ENCODE measurements at places on chromosomes 1 and 21. TPM values are rescaled to one million over a fixed set of nuclear protein-coding genes. Genes with fewer than 3 reads are reported as not detected.
A peak's percentile ranks its signal among the peaks of the same experiment; 100 is the strongest.

Gene TGFB2
- total RNA-seq, result 27.9 TPM

DNA sequence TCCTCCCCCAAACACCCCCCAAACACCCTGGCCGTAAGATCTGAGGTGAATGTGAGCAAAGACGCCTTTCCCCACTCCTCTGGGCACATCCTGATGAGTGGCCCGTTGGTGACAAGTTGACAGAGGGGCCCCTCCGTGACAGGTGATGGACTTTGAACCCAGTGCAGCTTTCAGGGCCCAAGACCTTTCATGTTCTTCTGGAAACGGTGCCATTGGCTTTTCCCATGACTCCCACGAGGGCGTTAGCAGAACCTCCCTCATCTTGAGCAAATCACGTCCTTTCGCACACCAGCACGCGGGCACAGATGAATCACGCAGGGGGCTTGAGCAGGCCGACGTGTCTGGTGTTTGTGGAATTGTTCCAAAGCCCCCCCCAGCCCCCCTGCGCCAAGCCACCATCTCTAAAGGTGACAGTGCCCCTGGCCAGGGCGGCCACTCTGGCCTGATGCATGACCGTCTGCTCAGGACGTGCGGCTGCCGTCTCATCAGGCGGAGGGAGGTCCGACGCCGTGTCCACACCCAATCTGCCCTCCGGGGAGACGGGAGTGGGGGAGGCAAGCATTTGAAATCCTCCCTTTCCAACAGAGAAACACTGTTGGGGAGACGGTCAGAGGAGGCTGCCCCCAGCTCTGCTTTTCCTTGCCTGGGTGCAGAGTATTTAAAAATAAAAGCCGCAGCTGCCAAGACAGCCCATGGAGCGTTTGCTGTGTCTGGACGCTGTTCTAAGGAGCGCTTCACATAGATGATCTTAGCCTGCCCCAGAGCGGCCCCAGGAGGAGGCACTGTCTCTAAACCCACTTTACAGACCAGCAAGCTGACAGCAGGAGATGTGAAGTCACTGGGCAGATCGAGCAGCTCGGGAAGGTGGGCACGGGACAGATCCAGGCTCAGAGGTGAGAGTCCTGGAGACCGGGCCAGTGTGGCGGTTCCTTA lies 98.3 kb upstream of the ARHGEF16 start:
- no peaks in the 10 kb centered on the region for H3K27me3 ChIP-seq
- H3K36me3 ChIP-seq, result peaks cover 4% of the 10 kb centered on the region
- peaks cover 45% of the 10 kb centered on the region for H3K4me1 ChIP-seq
- DNase-seq, result no peak
- peak overlapping the region; percentile 45 for H3K27ac ChIP-seq

DNA sequence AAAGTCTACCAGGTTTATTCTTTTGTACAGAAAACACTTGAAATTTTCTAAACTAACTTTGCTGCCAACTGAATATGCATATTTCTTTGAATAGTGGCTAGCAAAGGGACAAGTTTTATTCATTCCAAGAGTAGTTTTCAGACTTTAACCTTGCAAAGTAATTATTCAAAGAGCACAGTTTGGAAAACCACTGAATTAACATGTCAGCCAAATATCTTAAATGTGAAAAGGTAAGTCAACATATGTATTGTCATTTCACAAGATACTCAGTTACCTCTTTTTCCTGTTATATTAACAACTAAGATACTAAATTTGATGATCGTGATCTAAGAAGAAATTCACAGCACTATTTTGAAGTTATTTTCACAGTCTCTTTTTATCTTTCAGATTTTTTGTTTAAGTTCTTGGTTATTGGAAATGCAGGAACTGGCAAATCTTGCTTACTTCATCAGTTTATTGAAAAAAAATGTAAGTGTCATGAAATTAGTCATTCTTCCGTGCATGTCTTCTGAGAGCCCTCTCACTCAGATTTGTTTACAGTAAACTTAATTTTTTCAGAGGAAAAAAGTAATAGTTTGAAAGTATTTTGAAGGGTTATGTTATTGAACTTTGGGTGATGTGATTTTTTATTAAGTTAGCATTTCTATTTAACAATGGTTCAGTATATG lies 15.3 kb downstream of the RAB4A start:
- no peak overlapping the region for H3K27ac ChIP-seq
- H3K4me1 ChIP-seq, result peaks cover 14% of the 10 kb centered on the region
- H3K4me3 ChIP-seq, result no peak overlapping the region
- H3K27me3 ChIP-seq, result no peaks in the 10 kb centered on the region
- no peak for DNase-seq

- DNase-seq, result no peak
- H3K27me3 ChIP-seq, result no peaks in the 10 kb centered on the region
- no peak overlapping the region for H3K4me3 ChIP-seq
- H3K27ac ChIP-seq, result no peak overlapping the region
Observed at GRCh38 chr1:70061231-70061630, 144.1 kb downstream of the LRRC40 start.

DNA sequence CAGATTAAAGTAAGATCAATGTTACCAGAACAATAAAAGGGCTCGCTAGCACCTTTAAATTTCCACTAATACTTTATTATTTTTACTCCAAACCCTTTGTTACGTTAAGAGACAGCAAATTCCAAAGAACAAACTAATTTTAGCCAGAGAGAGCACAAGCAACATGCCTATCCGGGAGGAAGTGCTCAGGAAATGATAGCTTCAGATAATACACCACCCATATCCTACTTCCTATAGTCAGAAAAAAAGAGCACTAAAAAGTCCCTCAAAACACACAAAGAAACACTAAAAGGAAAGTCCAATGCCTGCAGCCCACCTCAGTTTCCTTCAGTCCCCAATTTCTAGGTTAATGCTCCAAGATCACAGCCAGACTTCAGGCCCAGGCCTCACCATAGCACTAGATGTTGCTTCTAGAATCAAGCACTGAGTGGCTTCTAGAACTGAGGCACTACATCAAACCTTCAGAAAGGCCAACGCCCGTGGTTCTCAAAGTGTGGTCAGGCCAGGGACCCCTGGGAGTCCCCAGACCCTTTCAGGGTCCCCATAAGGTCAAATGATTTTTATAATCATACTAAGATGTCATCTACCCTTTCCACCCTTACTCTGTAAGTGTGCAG lies 142.6 kb downstream of the PSMG1 start:
- peaks cover under 1% of the 10 kb centered on the region for H3K27me3 ChIP-seq
- peaks cover 28% of the 10 kb centered on the region for H3K4me1 ChIP-seq
- no peak for DNase-seq
- H3K27ac ChIP-seq, result no peak overlapping the region
- no peak overlapping the region for H3K4me3 ChIP-seq

DNA sequence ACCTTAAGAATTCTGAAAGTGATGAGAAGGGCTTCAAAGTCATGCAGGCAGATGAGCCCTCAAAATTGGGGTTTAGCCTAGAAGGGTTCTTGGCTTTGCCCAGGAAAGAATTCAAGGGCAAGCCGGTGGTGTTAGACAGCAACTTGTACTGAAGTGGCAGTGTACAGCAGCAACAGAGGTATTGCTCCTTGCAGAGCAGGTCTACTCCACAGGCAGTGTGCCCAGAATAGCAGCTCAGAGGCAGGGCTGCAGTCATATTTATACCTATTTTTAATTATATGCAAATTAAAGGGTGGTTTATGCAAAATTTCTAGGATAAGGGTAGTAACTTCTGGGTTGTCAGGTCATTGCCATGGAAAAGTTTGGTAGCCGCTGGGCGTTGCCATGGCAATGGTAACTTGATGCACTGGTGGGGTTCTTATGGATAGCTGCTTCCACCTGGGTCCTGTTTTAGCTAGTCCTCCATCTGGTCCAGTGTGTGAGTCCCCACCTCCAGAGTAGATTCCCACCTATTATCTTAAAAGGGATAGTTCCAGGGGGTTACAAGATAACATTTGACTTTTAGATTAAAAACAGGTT lies 57.9 kb upstream of the CR2 start:
- no peak overlapping the region for H3K4me3 ChIP-seq
- no peaks in the 10 kb centered on the region for H3K36me3 ChIP-seq
- H3K27me3 ChIP-seq, result peaks cover 3% of the 10 kb centered on the region
- DNase-seq, result no peak

DNA sequence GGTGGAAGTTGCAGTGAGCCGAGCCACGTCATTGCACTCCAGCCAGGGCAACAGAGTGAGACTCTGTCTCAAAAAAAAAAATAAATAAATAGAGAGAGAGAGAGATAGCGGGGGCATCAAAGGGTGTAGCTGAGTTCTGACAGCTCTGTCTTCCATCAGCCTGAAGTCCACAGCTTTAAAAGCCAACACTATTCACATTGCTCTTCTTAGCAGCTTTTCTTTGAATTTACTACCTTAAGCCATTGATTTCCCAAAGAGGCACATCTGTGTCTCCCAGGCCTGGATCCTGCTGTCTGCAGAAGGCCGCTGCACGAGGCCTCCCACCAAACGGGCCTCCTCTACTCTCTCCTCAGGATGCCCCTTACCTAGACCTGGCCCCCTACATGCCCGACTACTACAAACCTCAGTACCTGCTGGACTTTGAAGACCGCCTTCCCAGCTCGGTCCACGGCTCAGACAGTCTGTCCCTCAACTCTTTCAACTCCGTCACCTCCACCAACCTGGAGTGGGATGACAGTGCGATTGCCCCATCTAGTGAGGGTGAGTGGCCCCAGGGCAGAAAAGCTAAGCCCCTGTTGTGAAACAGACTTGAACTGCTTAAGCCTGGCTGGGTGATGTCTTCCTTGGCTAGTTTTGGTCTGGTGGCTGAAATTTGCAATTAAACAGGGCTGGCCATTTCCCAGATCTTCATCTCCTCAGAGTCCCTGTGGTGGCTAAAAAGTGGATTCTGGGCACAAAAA lies 16.5 kb upstream of the SLC25A34 start:
- H3K27ac ChIP-seq, result no peak overlapping the region
- H3K36me3 ChIP-seq, result peaks cover 8% of the 10 kb centered on the region
- DNase-seq, result no peak
- H3K27me3 ChIP-seq, result no peaks in the 10 kb centered on the region
- no peaks in the 10 kb centered on the region for H3K4me1 ChIP-seq
- H3K4me3 ChIP-seq, result no peak overlapping the region

GRCh38 chr1:64882574-64883255 lies 83.6 kb downstream of the JAK1 start:
- H3K4me1 ChIP-seq, result peaks cover 4% of the 10 kb centered on the region
- H3K27ac ChIP-seq, result no peak overlapping the region
- H3K36me3 ChIP-seq, result peaks cover 2% of the 10 kb centered on the region
- DNase-seq, result no peak
- no peak overlapping the region for H3K4me3 ChIP-seq

Gene FMOD
- total RNA-seq, result 2.5 TPM

DNA sequence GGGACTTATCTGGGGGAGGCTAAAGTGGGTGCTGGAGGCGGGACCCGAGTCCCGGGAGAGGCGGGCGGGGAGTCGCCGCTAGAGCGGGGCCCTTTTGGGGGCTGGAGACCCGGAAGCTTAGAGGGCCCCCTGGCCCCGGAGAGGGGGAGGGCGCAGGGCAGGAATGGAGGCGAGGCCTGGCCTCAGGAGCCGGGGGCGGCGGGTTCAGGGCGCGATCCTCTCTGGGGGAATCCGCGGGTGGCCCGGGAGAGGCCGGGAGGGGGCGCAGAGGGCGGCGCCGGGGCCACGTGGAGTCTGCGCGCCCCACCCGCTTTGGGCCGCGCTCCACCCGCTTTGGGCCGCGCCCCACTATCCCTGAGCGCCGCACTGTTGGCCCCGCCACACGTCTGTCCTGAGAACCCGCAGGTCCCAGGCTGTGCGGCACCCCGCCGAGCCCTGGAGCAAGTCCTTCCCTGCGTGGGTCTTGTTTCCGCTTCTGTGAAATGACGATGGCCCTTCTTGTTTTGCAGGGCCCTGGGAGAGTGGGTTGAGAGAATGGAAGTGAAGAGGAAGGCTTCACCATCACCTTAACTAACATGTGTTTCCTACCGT lies 84.4 kb downstream of the NKAIN1 start:
- DNase-seq, result peak; percentile 57
- H3K36me3 ChIP-seq, result no peaks in the 10 kb centered on the region
- peak overlapping the region; percentile 85 for H3K27ac ChIP-seq
- H3K4me3 ChIP-seq, result peak overlapping the region; percentile 84
- H3K27me3 ChIP-seq, result no peaks in the 10 kb centered on the region

Gene LENEP
- 0.84 TPM for total RNA-seq

Gene RCSD1
- 0.22 TPM for total RNA-seq

GRCh38 chr1:92768296-92768695 lies 16.6 kb downstream of the EVI5 start:
- H3K27me3 ChIP-seq, result no peaks in the 10 kb centered on the region
- H3K4me1 ChIP-seq, result peaks cover 2% of the 10 kb centered on the region
- no peak overlapping the region for H3K4me3 ChIP-seq
- no peak overlapping the region for H3K27ac ChIP-seq
- H3K36me3 ChIP-seq, result peaks cover 8% of the 10 kb centered on the region
- DNase-seq, result no peak

DNA sequence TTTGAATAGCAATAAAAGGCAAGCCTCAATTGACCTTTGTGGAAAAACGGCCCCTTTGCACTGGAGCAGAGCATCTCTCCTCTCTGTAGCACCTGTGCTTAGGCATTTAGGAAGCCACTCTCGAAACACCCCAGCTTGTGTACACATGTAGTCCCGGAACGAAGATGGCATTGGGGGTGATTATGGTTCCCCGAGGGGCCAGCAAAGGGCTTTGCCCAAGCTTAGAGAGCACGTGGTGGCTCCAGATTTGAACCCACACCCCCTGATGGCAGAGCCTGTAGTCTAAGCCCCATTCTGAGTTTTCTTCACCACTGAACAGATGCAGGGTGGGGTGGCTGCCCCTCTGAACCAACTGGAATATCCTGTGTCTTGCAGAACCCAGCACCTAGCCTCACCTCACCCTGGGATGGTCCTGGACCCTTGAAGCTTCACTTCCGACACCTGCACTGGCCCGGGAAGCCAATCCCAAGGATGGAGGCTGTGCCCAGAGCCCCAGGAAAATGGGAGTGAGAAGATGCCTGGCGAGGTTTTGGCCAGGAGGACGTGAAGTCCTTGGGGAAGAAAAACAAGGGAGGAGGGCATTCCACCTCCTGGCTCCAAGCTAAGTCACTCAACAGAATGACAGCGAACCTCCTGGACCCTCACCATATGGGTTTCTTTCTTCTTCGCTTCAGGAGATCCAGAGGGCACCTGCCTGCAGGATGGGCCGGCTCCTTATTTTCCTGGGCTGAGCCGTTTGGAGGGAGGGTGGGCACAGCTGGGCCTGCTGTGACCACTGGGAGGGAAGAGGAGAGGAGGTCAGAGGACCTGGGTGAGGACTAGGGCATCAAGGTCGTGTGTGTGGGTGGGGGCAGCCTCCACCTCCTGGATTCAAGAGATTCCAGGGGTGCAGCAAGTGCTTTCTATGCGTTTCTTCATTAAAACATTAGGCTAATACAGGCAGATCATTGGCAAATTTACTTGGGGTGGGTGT lies 37.7 kb downstream of the IGFN1 start:
- peaks cover 2% of the 10 kb centered on the region for H3K4me1 ChIP-seq
- DNase-seq, result no peak
- no peak overlapping the region for H3K27ac ChIP-seq
- no peaks in the 10 kb centered on the region for H3K36me3 ChIP-seq
- no peak overlapping the region for H3K4me3 ChIP-seq
- H3K27me3 ChIP-seq, result peaks cover 3% of the 10 kb centered on the region

Data from progenitor cell of endocrine pancreas (in vitro differentiated cells).